ENCODE measurements at places on chromosomes 11 and 22. TPM values are rescaled to one million over a fixed set of nuclear protein-coding genes. Genes with fewer than 3 reads are reported as not detected.
A peak's percentile ranks its signal among the peaks of the same experiment; 100 is the strongest.

- no peak for DNase-seq
These were observed 47.3 kb downstream of the WNT7B start for GRCh38 chr22:45929649-45930048.

- no peak for DNase-seq
These were observed 54.4 kb upstream of the TSKU start for GRCh38 chr11:76728778-76729177.

DNA sequence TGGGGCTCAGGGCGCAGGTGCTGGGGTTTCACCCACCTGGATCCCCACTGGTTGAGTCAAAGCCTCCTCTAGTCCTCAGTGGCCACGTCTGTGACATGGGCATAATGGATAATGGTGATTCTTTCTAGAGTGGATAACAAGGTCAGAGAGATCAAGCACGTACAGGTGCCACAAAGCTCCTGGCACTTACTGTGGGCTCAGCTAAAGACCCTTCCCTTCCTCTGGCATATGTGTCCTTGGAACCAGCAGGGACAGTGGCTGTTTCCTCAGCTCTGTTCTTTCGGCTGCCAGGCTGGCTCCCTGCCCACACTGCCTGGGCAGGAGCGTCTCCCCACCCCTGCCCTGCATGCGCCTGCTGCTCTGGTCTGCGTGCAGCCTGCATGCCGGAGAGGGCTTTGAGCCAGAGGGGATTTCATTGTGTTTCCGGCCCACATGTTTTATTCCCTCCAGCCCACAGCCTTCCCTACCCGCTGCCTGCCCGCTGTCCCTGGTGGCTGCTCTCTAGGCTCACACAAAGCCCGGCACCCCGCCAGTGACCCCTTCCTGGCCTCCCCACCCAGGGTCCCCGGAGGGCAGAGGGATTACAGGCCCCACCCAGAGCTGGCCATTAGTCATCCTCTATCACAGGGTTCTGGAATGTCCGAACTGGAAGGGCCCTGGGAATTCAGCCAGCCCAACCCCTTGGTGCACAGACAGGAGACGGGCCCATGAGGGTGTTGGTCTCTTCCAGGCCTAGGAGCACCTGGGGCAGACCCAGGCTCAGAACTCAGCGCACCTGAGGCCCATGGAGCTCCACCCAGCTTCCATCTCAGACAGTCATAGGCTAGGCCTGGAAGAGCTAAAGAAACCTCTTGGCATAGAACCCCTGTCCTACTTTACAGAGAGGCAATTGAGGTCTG lies 55.3 kb upstream of the GCAT start:
- peak; percentile 86 for DNase-seq

- DNase-seq: no peak
These were observed 79.0 kb downstream of the LARGE2 start for GRCh38 chr11:46001448-46001914.

GRCh38 chr11:33557201-33557600 lies 143.4 kb downstream of the C11orf91 start:
- DNase-seq: no peak

DNA sequence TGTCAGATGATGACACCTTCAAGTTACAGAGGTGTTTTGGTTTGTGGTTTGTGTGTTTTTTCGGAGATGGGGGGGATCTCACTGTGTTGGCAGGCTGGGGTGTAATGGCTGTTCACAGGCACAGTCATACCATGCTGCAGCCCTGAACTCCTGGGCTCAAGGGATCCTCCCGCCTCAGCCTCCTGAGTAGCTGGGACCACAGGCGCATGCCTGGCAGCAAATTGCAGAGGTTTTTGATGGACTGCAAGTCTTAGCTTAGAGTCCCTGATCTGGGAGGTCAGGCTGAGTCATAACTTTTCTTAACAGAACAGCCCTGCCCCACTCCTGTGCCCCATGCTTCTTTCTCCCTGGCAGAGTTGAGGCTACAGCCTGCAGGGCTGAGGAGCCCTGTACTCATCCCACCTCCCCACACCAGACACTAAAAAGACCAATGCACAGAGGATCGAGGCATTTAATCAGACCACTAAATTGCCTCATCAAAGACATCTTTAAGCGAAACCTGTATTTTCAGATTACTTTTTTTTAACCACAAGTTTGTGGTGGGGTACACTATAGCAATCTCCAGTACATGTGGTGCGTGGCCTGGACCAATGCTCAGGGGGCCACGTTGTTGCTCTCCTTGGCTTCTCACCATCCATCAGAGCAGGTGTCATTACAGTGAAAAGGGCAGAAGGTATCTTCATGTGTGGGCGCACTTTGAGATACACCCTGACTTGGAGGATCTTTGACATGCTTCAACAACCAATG lies 17.1 kb upstream of the ADORA2A start:
- no peak for DNase-seq

The CDC42EP1 gene
- 101 TPM for total RNA-seq

DNA sequence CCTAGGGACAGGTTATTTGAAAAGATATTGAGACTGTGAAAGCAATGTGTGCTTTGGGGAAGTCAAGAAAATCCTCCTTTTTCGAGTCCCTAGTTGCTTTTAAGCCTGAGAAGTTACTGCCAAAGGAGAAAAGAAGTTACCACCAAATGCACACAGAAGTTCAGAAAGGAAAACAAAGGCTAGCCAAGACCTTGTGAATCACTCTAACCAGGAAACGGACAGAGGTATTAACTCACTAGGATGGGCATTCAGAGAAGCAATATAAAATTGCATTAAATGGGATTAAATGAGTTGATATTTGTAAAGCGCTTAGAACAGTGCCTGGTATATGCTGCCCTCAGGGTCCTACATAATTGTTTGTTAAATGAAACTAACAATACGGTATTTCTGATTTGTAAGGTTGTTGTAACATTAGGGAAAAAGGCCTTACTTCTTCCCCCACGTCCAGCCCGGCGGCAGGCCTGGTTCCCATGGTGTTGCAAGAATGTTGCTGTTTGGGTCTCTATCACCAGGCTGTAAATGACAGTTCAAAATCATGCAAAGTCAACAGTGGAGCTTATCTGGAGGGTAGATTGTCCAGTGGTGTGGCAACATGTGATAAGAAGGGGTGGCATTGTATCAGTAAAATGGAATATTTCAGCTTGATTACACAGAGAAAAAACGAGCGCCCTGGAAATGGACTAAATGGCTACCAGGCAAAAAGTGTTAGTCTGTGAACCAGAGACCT lies 7.1 kb downstream of the TMA7B start:
- DNase-seq: no peak

GRCh38 chr11:78226684-78227680 lies 38.3 kb downstream of the USP35 start:
- DNase-seq: no peak

DNA sequence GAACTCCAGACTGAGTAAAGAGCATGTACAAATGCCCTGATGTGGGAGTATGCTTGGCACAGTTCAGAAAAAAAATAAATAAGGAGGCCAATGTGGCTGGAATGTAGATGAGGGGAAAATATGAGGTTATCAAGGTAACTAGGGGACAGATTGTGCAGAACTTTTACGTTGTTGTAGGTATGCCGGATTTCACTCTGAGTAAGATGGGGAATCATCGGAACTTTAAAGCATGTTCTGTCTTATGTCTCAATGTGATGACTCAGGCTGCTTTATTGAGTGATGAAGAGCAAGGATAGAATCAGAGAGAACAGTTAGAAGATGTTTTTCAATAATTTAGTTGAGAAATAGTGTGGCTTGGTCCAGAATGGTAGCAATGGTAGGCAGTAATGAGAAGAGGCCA lies 130.4 kb downstream of the C11orf87 start:
- no peak for DNase-seq

GRCh38 chr22:19097518-19097917 lies 24.7 kb downstream of the DGCR2 start:
- DNase-seq: no peak

DNA sequence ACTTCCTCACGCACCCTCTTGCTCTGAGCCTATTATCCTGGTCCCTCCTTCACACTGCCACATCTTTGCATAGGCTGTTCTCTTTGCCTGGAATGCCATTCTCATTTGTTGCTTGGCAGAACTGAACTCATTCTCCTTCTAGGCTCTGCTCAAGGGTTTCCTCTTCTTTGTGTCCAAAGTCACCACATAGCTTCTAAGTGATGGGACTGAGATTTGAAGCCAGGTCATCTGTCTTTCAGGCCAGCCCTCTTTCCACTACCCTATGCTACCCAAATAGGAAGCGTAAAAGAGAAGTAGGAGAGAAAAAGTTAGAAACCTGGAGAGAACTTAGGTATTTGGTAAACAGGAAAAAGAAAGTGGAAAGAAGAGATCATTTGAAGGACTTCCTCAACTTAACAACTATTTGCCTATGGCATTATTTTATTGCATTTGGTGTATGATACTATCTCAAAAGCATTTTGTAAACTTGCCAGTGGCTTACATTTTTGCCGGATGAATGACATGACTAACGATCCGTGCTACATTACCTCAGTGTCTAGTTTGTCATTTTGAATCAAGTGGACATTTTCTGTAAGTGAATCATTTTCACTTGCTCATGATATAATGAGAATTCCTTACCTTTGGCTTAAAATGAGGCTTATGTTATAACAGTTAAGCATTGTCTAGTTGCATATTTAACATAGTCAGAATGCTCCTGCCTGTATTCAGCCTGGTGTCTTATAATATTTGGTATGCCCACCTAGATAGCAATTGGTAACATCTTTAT lies 18.5 kb downstream of the NF2 start:
- DNase-seq: no peak

- DNase-seq: no peak
These were observed 46.7 kb downstream of the DSCAML1 start for GRCh38 chr11:117750357-117750756.

The LRRC32 gene
- 121 TPM for total RNA-seq

DNA sequence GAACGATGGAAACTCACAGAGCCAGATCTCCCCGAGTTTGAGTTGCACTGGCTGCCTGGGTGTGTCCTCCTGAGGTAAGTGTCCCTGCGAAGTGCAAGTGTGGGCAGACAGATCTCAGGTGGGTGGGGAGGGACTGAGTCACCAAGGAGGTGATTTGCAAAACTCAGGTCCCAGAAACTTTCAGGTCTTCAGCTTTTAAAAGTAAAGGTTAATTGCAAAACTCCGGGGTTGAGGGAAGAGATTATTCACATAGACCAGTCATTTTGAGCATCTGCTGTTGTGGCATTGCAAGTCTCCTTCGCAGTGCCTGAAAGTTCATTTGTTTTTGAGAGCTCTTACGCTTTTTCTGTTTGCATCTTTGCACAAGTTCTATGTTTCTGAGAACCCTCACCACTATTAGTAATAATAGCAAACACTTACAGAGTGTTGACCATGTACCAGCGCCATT lies 7.1 kb downstream of the CD44 start:
- no peak for DNase-seq

The MS4A6E gene
- total RNA-seq: not detected

- no peak for DNase-seq
These were observed 30.7 kb upstream of the USP47 start for GRCh38 chr11:11810764-11811726.

The IGLL5 gene
- 0.90 TPM for total RNA-seq

The RTN3 gene
- total RNA-seq: 86.8 TPM

GRCh38 chr11:12731841-12732336 lies 57.7 kb downstream of the TEAD1 start:
- no peak for DNase-seq

- DNase-seq: no peak
These were observed 33.1 kb downstream of the NARS2 start for GRCh38 chr11:78541537-78541936.

- peak; percentile 16 for DNase-seq
These were observed 87.7 kb downstream of the TMPRSS5 start for GRCh38 chr11:113618360-113618759.

The PARVB gene
- total RNA-seq: 88.5 TPM

The OR52B6 gene
- total RNA-seq: not detected

DNA sequence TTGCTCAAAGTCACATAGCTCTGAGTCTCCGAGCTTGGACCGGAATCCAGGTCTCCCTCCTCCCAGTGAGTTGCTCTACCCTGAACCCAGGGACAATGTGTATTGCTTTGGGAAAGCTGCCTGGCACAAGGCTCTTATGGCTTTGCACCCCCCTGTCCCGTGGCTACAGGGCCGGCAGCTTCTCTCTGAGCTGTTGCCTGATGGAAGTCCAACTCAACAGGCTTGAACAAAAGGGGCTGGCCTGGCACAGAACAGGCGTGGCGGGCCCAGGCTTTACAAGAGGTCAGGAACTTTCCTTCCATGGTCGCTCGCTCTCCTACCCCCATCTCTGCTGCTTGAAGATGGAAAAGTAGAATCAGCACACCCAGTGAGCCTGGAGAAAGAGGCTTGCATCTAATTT lies 34.3 kb downstream of the MYEOV start:
- DNase-seq: no peak

GRCh38 chr11:112971195-112971594 lies 10.0 kb downstream of the NCAM1 start:
- no peak for DNase-seq

- DNase-seq: no peak
These were observed 100.0 kb upstream of the ARHGAP20 start for GRCh38 chr11:110812086-110812733.
